ENCODE measurements at places on chromosomes 4 and X. TPM values are rescaled to one million over a fixed set of nuclear protein-coding genes. Genes with fewer than 3 reads are reported as not detected.

DNA sequence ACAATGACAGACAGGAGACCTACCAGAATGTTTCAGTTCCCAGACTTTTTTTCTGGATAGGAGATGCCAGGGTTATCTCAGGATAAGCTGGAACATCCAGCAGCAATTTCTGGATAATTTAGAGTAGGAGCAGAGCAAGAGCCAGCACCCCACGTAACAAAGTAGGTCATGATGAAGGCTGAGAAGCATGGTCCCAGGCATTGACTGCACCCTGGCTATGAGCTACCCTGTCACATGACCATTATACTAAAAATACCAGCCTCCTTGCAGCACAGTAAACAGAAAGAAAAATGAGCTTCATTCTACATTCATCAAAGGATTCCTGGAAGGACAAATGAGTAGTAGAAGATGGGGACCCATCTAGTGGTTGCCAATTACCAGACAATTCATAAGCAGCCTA is 247.4 kb upstream of the AR start:
- H3K36me3 ChIP-seq, result no peaks in the 10 kb centered on the region
- H3K4me1 ChIP-seq, result no peaks in the 10 kb centered on the region
- no peak overlapping the region for H3K4me3 ChIP-seq
- H3K27me3 ChIP-seq, result no peaks in the 10 kb centered on the region
- no peak overlapping the region for H3K27ac ChIP-seq
- DNase-seq, result no peak

GRCh38 chrX:143853488-143853887 is 30.4 kb upstream of the UBE2NL start:
- H3K4me1 ChIP-seq, result no peaks in the 10 kb centered on the region
- no peak for DNase-seq
- no peak overlapping the region for H3K4me3 ChIP-seq
- H3K27ac ChIP-seq, result no peak overlapping the region
- no peaks in the 10 kb centered on the region for H3K27me3 ChIP-seq
- no peaks in the 10 kb centered on the region for H3K36me3 ChIP-seq

GRCh38 chrX:54171527-54172250 is 11.4 kb downstream of the FAM120C start:
- no peaks in the 10 kb centered on the region for H3K27me3 ChIP-seq
- H3K36me3 ChIP-seq, result no peaks in the 10 kb centered on the region
- H3K4me1 ChIP-seq, result no peaks in the 10 kb centered on the region
- H3K27ac ChIP-seq, result no peak overlapping the region
- no peak overlapping the region for H3K4me3 ChIP-seq

- H3K36me3 ChIP-seq, result no peaks in the 10 kb centered on the region
- H3K4me1 ChIP-seq, result no peaks in the 10 kb centered on the region
- peak overlapping the region; percentile 74 for H3K27ac ChIP-seq
- no peaks in the 10 kb centered on the region for H3K27me3 ChIP-seq
- no peak for DNase-seq
Observed at GRCh38 chr4:173536808-173537429, 6.9 kb upstream of the HAND2 start.

GRCh38 chr4:6900181-6900812 is 9.3 kb upstream of the TBC1D14 start:
- H3K27me3 ChIP-seq, result no peaks in the 10 kb centered on the region
- no peaks in the 10 kb centered on the region for H3K36me3 ChIP-seq
- DNase-seq, result no peak
- no peak overlapping the region for H3K27ac ChIP-seq

DNA sequence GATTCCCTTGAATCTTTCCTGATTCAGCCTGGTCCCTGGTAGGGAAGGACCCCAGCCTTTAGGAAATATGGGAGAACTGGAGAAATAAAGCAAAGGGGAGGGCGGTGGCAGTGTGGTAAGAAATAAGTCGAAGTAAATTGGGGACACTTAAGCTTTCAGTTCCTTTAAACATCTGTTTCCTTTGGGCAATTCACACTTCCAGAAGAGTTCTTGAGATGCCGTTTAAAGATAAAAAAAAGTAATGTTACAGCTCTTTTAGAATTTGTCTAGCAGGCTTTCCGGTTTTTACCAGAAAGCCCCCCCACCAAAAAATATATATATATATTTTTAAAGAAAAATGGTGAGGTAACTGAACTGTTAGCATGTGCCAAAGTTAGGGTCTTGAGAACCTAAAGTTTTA is 46.6 kb downstream of the TSPAN7 start:
- H3K27me3 ChIP-seq, result no peaks in the 10 kb centered on the region
- no peak overlapping the region for H3K27ac ChIP-seq
- DNase-seq, result no peak
- no peaks in the 10 kb centered on the region for H3K4me1 ChIP-seq
- no peaks in the 10 kb centered on the region for H3K36me3 ChIP-seq

The H2BW2 gene
- not detected for total RNA-seq

The NPNT gene
- total RNA-seq, result 145 TPM

The SPOCK3 gene
- not detected for total RNA-seq

The TAPT1 gene
- total RNA-seq, result 50.8 TPM
